ENCODE measurements at places on chromosomes 3 and 15.
A peak's percentile ranks its signal among the peaks of the same experiment; 100 is the strongest.

- no peak for DNase-seq
Observed at GRCh38 chr3:59771768-59772181, 722.0 kb upstream of the CFAP20DC start.

- no peak for DNase-seq
Observed at GRCh38 chr3:153257673-153258351, 95.8 kb downstream of the RAP2B start.

GRCh38 chr3:63753567-63753966 lies 65.5 kb upstream of the C3orf49 start:
- no peak for DNase-seq

- no peak for DNase-seq
Observed at GRCh38 chr15:25717457-25718168, 145.5 kb downstream of the ATP10A start.

GRCh38 chr3:160314995-160315394 lies 84.0 kb downstream of the IFT80 start:
- DNase-seq = no peak

DNA sequence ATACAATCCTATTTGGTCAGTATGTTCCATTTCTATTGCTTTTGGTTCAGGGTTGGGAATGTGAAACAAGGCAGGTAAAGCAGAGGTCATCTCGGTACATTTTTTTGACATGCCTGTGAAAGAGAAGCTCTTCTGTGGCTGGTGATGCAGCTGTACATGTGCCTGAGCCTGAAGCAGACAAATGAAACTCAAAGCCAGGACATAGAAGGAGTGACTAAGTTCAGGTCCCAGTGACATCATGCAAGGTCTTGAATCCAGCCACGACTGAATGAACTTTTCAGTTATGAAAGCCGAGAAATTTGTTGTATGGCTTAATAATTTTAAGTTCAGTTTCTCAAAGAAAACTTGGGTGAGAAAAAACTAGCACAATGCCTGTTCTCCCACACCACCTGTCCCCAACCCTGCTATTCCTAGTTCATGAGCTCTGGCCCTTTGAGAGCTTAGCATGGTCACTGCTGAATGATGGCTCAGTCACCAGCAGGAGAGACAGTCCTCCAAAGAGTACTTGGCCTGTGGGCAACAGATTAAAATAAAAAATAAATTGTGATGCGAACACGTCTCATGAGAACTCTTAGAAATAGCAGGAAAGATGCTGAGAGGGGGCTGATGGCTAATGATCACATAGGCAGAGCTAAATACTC lies 600.2 kb upstream of the GRM7 start:
- no peak for DNase-seq

GRCh38 chr15:59636184-59636583 lies 21.1 kb downstream of the GTF2A2 start:
- no peak for DNase-seq

GRCh38 chr15:59026207-59026606 lies 38.7 kb downstream of the RNF111 start:
- no peak for DNase-seq

GRCh38 chr15:60212536-60212935 lies 185.2 kb downstream of the ANXA2 start:
- DNase-seq = no peak

DNA sequence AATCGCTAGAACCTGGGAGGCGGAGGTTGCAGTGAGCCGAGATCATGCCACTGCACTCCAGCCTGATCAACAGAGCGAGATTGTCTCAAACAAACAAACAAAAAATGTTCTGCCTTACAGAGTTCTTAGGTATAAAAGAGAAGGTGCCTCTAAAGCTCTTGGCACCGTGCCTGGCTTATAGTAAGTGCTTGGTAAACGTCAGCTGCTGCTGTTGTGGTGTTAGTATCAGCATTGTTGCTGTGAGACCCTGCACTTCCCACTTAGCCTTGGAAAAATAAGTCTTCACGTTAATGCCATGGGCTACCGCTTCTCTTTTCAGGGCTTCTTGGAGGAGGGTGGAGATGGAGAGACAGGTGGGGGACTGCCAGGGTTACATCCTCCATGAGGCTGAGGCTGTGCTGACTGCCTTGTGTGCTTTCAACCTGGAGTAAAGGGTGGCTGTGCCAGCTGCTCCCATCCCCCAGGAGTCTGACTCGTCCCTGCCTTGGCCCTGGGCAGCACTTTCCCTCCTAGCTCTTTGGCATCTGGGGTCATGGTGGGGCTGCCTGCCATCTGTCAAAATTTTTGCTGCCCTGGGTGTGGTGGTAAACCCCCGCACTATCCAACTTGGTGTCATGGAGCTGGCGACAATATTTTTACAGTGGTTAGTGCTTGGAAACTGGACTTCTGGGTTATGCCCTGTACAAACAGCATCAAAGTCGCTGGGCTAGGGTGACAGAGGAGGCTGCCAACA lies 17.8 kb downstream of the FLNB start:
- no peak for DNase-seq

GRCh38 chr3:122636697-122637096 lies 43.9 kb upstream of the PARP14 start:
- no peak for DNase-seq

DNA sequence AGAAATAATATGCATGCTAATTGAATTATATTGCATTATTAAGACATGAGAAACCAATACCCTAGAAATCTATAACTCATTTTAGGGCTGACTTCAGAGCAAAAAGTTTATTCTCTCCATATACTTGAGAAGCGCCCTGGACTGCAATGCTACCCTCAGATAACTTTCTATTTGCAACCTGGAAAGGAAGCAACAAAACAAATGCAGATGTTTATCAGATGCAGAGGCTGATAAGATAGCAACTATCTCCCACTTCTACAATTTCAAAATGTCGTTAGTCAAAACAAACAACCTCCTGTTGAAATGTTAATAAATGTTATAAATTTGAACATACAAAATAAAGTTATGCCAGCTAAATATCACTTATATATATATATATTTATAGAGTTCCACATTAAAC lies 34.8 kb downstream of the HES1 start:
- no peak for DNase-seq

- DNase-seq = no peak
Observed at GRCh38 chr3:139225548-139225947, 118.3 kb upstream of the MRPS22 start.

DNA sequence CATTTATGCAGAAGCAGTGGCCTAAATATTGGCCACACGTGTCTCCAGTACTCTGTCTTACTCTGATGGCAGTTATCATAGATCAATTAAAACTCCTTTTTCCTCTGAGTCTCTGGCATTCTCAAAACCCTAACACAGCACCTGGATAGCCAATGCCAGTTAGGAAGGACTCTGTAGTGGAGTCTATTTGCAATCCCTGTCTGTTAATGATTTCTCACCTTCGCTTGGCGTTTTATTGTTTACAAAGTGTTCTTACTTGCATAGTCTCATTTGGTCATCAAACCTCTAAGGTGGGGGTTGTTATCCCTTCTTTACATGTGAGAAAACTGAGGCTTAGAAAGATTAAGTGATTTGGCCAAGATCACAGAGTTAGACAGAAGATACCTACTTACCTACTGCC lies 258.8 kb downstream of the IL5RA start:
- DNase-seq = no peak

GRCh38 chr3:39468108-39468436 lies 592 bp downstream of the MOBP start:
- DNase-seq = no peak

DNA sequence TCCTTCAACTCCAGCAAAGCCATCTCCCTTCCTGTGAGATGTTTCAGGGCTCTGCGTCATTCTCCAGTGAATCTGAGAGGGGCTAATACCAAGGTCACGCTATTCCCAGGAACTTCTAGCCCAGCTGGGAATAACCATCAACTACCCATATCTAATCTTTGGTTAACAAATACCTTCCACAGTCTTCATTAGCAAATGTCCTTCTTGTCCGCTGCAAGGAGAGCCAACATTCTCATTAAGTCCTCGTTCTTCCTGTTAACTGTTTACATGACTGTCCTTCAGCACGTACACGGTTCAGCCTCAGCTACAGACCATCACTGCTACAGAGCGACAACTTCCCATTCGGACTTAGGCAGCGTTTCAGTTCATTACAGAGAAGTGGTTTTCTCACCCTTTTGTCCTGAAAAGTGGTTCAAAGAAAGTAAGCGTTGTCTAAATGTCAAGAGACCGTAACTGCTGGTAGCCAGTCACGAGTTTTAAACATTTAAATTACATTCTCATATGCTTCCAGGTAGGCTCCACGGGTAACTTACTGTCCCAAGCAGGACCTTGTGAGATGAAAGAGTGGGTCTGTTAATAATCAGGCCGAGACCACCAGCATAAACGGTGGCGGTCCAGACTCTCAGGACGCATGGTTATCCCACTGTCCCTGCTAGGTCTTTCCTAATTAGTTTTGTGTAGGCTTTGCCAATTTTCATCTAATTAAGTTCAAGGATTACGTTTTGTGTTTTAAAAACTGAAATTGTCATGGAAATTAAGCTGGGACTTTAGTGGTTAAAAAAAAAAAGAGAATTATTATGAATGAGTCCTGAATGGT lies 63.8 kb downstream of the CHSY1 start:
- no peak for DNase-seq

- DNase-seq = peak; percentile 1
Observed at GRCh38 chr3:189233225-189233858, 61.6 kb downstream of the TPRG1 start.

GRCh38 chr15:91135201-91136130 lies 35.4 kb downstream of the SV2B start:
- DNase-seq = no peak

- DNase-seq = no peak
Observed at GRCh38 chr3:156183396-156183795, 63.0 kb downstream of the KCNAB1 start.

DNA sequence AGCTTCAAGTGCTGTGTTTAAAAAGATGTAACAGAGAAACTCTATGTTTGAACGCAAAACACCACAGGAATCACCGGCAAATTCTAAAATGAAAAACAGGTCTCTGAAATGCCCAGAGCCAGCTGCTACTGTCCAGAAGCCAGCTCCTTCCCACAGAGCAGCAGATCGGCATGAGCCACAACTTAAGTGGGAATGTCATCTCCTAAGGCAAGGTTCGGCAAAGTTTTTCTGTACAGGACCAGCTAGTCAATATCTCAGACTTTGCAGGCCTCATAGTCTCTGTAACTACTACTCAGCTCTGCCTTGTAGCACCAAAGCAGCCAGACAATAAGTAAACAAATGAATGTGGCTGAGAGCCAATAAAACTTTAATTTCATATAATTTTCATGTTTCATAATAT lies 4.9 kb downstream of the PLOD2 start:
- DNase-seq = no peak

GRCh38 chr15:74502301-74502700 lies 38.7 kb upstream of the ARID3B start:
- DNase-seq = no peak

- DNase-seq = no peak
Observed at GRCh38 chr15:29820394-29821154, 1.7 kb downstream of the TJP1 start.

DNA sequence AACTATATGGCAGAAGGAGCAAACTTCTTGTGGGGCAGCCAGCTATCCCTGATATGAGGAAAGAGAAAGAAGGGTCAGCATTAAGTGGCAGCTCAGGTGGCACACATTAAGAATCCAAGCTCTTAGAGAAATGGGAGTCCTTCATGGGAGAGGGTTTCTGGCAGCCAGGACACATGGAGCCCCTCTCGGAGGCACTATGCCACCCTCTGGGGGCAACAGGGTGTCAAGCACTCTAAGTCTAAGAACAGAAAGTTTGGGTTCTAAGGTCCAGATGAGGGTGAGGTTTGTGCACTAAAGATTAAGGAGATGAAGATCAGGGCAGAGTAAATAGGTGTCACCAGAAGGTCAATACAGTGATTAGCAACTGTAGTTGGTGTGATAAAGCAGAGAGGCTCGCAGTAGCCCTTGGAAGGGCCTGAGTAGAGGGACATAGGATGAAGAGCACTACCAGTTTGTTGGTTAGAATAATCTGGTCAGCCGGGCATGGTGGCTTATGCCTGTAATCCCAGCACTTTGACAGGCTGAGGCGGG lies 89.3 kb downstream of the ST6GAL1 start:
- DNase-seq = no peak

- DNase-seq = no peak
Observed at GRCh38 chr15:70763950-70764730, 782 bp upstream of the UACA start.

- DNase-seq = no peak
Observed at GRCh38 chr3:151152455-151153079, 50.4 kb downstream of the GPR171 start.

DNA sequence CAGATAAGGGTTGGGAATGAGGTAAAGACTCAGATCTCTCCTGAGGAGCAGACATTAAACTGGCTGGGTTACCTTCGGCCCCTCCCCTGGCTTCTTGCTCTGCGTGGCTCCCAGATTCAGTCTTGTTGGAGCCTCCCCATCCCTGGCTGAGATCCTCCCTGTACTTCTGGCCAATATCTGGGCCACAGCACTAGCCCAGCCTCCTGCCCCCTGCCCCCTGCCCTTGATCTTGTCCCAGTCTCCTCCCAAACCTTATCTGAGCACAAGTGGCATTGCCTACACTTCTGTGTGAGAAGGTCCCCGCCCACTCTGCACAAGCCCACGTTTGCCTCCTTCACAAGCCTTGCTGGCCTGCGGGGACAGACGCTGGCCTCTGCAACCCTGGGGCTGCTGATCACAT lies 16.8 kb downstream of the PLA2G4F start:
- no peak for DNase-seq

GRCh38 chr3:186511702-186512101 lies 32.5 kb downstream of the CRYGS start:
- no peak for DNase-seq

GRCh38 chr3:123520656-123521055 lies 64.2 kb downstream of the HACD2 start:
- no peak for DNase-seq

DNA sequence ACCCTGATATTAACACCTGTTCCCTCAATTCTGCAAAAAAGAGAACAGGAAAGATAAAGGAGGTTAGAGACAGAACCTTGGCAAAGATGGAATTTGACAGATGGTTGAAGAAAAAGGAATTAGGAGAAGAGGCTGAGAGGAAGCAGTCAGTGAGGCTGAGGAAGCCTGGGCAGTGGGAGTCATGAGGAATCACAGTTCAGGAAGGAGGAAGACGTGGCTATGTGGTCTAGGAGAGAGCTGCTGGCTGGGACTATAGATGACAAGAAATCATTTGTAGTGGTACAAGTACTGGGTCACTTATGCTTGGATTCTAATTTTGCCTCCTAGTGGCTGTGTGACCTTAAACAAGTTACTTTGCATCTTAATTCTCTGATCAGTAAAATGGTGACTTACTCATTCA lies 49.0 kb downstream of the LARS2 start:
- DNase-seq = no peak

GRCh38 chr3:89455240-89455639 lies 347.8 kb downstream of the EPHA3 start:
- no peak for DNase-seq

DNA sequence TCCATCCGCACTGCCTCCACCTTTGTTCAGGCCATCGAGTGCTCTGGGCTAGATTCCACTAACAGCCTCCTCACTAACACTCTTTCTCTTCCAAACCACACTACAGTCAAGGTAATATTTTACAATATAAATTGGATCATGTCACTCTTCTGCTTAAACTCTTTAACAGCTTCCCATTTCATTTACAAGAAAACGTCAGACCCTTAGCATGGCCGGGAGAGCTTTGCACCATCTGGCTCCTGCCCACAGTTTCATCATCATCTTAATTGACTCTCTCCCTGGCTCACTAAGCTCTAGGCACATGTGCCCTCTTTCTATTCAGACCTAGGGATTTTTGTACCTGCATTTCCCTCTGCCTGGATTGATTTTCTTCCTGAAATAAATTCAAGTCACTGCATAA lies 354.7 kb downstream of the FGF12 start:
- no peak for DNase-seq

Data from amygdala (tissue), 56 donors.